ENCODE measurements at places on chromosomes 5 and 9.

DNA sequence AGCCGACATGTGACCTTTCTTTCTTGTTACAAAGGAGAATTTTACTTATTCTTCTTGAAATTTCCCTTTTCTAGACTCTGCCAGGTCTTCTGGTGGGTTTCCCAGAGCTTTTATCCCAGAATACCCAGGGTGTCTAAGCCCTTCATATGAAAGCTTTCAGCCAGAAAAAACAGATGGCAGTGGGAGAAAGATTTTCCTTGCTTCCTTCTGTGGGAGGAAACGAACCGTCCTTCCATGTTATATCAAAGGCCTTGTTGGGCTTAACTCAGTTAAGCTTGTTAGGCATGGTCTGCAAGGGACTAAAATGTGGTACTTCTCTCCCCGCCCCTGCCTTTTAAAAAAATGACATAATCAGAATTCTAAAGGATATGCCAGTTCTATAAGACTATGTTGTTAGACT, 47.5 kb downstream of the SPATA31D1 start:
- peak; percentile 26 for DNase-seq

- DNase-seq: no peak
These were observed 54.6 kb upstream of the ABL1 start for GRCh38 chr9:130780415-130780814.

DNA sequence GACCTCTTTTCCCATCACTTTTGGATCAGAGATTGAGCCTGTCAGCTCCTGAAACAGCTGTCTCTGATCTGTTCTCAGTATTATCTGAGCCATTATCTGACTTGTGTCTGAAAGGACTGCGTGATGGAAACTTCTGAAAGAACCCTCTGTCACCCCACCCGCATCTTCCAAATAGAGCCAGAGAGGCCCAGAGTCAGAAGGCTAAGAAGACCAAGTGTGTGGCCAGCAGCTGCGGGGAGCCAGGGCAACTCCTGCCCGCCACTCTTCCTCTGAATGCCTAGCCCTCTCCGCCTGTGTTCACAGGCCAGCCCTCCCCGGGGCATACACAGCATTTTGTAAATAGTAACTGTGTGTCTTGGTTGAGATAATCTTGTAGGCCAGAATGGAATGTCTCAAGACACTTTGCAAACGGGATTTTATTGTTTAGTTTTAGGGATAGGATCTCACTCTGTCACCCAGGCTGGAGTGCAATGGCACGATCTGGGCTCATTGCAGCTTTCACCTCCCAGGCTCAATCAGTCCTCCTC, 92.7 kb downstream of the AOPEP start:
- DNase-seq: no peak

DNA sequence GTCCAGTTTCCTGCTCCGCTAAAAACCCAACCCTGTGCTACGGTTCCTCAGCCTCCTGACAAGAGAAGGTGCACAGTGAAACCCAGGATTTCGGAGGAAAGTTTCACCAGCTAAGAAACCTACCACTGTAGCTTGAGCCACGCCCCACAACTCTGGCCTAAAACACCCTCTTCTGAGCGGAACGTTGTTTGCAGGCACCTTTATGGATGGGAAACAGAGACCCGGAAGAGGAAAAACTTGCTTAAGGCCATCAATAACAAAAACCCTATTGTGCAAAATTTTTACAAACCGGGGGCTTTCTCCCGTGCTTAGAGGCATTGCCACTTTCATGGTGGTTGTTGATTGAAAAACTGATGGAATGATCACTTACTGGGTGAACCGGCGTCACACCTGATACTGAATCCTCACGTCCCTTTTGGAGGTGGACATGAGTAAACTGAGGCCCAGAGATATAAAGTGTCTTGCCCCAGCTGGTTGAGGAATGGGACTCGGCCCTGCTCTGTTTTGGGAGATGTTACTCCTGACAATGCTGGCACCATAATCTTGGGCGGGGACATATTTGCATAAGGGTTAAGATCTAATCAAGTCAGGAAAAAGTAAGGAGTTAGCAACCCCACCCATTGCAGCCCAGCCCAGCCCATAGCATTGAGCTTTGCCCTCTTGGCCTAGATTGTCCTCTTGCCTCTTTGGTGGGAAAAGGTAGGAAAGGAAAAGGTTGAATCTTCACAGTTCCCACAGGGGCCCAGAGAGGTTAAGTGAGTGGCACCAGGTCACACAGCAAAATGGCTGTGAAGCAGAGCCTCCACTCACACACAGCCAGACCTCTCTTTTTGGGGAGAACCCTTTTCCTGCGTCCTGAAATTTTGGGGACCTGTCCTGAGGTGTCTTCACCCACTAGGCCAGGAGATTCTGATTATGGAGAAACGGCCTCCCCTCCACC, 23.2 kb upstream of the PTGS1 start:
- DNase-seq: no peak

GRCh38 chr5:133340002-133340755, 272.2 kb downstream of the FSTL4 start:
- no peak for DNase-seq

DNA sequence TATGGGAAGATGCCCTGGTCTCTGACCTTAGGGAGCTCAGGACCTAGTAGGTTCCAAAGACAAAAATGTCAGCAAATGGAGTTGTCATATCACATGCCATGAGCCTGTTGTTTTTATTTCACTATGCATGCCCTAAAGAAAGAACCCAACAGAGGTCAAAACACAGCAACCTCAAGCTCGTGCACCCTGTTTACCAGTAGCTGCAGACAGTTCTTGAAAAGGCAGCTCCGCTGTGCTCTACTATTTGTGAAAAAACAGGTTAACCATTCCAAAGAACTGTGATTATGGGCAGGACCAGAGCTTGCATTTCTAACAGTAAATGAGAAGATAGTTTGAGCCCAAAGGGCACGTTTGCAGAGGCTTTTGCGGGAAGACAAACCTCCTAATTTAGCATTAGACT, 22.8 kb downstream of the ITK start:
- DNase-seq: no peak

- no peak for DNase-seq
These were observed 70.7 kb downstream of the RFK start for GRCh38 chr9:76323490-76323889.

GRCh38 chr5:68484307-68485068, 268.9 kb downstream of the PIK3R1 start:
- no peak for DNase-seq

- no peak for DNase-seq
These were observed 6.2 kb downstream of the VPS13A start for GRCh38 chr9:77183581-77183980.

- DNase-seq: no peak
These were observed 607.6 kb downstream of the PTPRD start for GRCh38 chr9:10005206-10005605.

GRCh38 chr5:61964201-61964600, 341.8 kb upstream of the KIF2A start:
- no peak for DNase-seq

- DNase-seq: no peak
These were observed 357.7 kb downstream of the SEMA5A start for GRCh38 chr5:9188131-9188530.

DNA sequence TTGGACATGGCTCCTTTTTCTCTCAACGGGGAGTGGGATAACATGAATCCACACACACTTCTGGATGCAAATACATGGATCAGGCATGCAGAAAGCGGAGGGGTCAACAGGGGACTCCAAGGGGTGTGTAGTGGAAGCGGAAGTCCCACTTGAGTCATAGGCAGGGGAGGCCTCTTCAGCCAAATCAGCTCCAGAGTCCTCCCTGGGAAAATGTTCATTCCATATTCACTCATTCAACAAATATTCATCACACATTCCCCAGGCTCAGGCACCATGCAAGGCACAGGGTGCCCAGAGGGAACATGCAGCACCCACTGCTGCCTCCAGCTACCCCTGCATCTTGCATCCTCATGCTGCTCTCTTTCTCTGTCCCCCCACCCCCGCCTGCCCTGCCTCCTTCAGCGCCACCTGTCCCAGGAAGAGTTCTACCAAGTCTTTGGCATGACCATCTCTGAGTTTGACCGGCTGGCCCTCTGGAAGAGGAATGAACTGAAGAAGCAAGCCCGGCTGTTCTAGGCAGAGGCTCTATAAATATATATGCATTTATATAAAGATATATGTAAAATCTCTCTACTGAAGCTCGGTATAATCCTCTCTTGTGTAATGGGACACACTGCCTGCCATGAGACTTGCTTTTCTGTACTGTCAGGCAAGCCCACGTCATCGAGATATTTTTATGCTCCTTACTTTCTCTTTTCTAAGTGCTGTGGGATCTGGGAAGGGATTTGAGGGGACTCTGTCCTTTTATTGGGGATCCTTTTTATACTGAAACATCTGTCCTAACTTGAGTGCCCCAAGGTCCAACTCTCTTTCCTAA, 13.6 kb upstream of the AFAP1L1 start:
- DNase-seq: no peak

DNA sequence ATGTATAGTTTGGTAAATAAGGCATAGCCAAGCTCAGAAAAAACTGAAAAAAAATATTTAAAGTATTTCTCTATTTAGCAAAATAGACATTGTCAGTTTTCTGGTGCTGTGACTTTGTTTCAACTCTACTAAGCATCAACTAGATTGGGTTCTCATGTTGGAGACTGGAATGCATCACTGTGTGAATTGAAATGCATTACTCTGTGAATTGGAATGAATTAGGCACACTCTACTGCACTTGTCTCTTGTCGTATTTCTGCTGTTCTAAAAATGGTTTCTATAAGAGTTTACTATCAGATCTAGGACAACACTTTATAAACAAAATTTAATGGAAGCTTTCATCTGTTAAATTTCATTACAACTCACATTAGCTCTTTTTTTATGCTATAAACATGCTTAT, 1772.2 kb downstream of the MAT2B start:
- no peak for DNase-seq

DNA sequence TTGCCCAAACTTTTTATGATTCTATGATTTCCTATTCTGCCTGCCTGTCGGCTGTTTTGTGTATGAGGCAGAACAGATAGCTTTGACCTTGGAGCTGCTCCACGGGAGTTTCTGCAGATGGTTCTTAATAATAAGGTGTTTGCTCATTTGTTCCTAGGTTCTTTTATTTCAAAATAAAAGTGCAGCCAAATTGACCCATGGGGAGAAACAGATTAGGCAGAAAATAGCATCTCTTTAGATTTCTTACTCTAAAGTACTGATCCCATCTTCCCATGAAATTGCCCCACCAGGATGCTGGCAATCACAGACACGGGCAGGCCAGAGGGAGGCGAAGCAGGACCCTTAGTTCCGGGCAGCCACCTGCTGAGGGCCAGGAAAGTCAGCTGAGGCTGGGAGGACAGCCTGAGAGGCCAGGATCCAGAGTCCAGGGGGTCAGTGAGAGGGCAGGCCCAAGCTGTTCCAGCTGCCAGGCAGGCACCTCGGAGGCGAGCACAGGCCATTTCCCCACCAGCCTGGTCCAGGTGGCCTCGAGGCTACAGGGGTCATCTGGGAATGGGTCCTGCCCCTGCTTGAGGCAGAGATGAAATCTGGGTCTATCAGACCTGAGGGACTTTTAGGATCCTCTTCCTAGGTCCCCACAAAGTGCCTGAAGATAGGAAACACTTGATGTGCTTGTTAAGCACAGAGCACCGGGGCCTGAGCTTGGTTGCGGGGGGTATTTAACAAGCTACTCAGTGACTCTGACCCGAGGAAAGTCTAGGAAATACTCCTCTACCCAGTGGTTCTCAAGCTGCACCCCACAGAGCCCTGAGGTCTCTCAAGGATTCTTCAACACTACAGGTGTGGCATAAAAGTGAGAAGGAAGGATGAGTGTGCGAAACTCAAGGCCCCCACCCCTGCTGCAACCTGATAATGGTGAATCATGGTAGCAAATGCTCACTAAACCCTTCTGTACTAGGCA, 145.4 kb downstream of the CMYA5 start:
- DNase-seq: peak; percentile 32

DNA sequence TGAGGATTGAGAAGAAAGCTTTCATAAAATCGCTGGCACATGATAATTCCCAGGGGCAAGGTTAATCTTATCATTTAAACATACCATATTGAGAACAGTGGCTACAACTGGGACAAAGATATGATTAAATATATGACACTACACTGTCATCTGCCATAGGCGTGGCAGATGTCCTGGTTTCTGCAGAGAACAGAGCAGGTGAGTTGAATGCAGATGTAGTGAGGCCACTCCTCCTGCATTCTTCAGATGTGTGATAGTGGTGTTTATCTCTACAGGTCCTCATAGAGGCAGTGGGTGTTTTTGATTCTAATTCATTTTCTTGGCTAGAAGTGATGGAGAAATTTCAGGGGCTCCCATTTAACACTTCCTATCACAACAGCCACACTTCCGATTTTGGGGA, 237.0 kb upstream of the CDH9 start:
- no peak for DNase-seq

GRCh38 chr9:6224393-6225154, 9.0 kb downstream of the IL33 start:
- DNase-seq: no peak

GRCh38 chr5:66021585-66021984, 95.2 kb downstream of the ERBIN start:
- no peak for DNase-seq

- no peak for DNase-seq
These were observed 39.7 kb downstream of the CHSY3 start for GRCh38 chr5:129943936-129944335.

DNA sequence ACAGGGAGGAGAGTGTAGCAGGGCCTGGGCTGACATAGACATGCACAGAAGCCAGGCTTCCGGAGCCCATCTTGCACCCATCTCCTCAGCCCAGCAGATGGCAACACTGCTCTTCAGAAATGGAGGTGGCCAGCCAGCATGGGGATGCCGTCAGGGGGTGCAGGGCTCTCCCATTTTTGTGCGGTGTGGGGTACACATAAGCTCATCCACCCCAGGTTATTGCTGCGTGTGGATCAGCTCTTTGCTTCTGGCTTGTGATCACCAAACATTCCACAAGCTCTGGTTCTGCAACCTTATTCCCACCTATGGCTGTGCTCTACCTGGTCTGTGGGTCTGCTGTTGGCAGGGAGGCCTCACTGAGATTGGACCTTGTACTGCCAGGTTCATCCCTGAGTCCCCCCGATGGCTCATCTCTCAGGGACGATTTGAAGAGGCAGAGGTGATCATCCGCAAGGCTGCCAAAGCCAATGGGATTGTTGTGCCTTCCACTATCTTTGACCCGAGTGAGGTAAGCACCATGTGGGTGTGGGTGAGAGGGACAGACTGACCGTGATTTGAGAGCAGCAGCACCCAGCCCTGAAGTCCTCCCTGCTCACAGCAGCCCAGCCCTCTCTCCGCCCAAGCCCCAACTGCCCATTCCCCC, 17.3 kb downstream of the SLC22A5 start:
- peak; percentile 79 for DNase-seq

DNA sequence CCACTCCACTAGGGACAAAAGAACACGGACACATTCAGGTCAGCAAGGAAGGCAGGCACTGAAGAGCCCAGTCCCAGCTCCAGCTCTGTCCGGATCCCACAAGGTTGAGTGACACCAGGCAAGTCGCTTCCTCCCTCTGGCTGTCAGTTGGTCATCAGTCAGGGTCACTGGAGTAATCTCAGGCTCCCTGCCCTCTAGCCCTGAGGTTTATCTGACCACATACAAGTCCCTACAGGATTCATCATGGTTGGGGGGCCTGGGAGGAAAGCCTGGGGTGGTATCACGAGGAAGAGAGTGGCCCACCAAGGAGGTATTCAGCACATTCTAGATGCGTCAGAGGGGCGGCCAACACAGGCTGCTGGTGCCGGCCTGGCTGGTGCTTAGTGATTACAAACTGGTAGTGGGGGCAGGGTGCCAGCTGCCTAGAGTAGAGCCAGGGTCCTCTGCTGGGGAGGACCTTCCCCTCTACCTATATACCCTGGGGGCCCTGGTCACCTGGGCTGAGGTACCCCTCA, 81.5 kb downstream of the SHB start:
- DNase-seq: no peak
